EH (cell line): ENCODE measurements at places on chromosomes 7 and 10.
A peak's percentile ranks its signal among the peaks of the same experiment; 100 is the strongest.

DNA sequence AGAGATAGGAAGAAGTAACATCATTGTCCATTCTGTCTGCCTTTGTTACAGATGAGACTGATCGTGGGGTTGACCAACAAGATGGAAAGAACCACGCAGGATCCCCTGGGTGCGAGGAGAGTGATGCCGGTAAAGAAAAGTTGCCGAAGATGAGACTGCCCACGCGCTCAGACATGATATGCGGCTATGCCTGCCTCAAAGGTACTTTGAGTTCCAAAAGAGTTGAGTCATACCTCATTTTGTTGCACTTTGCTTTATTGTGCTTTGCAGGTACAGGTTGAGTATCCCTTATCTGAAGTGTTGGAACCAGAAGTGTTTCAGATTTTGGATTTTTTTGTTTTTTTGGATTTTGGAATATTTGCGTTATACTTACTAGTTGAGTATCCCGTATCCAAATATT is 12.2 kb upstream of the CLCN1 start:
- no peak for DNase-seq

- DNase-seq, result no peak
These were observed 62.9 kb downstream of the GRM8 start for GRCh38 chr7:127189886-127190285.

DNA sequence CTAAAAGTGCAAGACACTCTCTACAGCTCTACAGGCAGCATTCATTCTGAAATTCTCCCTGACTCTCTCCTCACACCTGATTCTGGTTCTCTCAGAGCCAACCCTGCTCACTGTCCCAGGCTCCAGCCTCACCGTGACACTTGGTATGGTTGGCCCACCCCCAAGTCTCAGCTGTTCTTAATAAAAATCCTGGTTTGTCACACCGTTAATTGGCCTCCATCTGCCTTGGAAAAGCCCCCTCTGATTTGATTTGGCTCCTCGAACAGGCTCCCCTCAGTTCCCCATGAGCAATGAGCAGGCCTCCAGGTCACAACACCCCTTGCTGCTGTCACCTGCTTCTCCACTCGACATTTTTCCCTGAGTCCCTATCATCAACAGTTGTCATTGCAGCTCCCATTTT is 507.3 kb upstream of the AUTS2 start:
- no peak for DNase-seq

DNA sequence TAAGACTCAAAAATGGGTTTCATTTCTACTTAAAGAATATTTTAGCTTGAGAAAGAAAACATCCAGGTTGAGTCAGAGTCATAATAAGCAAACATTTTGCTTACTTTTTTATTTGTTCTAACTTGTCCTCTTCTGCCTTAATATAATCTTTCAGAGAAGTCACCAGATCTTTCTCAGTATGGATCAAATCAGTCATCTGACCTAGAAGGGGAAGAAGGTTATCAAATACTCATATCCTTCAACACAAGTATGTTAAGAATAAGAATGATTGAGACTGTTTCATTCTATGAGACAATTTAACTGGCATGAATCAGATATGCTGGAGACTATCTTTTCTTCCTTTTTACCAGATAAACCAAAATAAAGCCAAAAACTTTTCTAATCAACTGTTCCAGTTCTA is 23.0 kb downstream of the P4HA1 start:
- DNase-seq, result no peak

DNA sequence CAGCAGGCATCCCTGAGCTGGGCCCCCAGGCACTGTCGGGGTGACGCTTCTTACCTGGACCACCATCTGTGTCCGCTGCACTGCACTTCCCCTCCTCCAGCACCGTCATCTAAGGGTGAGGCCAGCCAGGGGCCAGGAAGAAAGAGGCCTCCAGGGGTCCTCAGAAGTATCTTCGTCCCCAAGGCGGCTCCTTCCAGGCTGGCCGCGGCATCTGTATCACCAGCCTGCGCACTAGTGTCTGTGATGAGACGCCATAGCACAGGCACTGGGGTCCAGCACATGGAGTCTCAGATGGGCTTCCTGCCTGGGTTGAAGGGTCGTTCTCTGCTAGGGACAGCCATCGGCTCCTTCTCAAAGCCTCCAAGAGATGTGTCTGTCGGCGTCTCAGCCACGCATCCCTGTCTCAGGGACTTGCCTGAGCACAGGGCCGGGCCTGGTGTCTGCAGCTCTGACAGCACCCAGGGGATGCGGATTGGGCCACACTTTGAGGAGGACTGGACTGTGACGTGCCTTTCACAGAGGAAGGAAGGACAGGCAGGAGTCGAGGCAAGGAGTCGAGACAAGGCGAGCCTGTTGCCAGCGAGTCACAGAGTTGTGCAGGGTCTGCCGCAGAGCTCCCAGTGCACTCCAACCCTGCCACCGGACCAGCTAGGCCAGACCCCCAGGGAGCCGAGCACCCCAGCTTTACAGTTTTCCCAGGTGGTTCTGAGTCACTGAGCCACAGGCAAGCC is 101.5 kb upstream of the DIP2C start:
- DNase-seq, result no peak

GRCh38 chr10:106179430-106179829 is 985.1 kb downstream of the SORCS1 start:
- no peak for DNase-seq

DNA sequence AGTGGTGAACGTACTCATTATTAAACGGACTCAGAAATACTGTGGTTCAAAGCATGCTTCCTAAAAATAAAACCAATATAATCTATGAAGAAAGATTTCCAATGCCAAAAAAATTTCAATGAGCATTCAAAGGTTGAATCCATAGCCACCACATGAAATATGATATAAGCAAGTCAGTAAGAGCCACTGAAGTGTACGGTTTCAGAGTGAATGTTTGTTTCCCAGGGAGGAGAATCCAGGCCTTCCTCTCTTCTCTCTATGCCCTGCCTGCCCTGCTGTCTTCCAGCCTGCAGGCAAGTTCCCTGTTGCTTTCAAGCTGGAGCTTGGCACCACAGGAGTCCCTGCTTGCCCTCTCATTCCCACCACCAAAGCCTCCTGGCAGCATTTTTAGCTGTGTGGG is 1171.6 kb upstream of the C7orf33 start:
- no peak for DNase-seq

DNA sequence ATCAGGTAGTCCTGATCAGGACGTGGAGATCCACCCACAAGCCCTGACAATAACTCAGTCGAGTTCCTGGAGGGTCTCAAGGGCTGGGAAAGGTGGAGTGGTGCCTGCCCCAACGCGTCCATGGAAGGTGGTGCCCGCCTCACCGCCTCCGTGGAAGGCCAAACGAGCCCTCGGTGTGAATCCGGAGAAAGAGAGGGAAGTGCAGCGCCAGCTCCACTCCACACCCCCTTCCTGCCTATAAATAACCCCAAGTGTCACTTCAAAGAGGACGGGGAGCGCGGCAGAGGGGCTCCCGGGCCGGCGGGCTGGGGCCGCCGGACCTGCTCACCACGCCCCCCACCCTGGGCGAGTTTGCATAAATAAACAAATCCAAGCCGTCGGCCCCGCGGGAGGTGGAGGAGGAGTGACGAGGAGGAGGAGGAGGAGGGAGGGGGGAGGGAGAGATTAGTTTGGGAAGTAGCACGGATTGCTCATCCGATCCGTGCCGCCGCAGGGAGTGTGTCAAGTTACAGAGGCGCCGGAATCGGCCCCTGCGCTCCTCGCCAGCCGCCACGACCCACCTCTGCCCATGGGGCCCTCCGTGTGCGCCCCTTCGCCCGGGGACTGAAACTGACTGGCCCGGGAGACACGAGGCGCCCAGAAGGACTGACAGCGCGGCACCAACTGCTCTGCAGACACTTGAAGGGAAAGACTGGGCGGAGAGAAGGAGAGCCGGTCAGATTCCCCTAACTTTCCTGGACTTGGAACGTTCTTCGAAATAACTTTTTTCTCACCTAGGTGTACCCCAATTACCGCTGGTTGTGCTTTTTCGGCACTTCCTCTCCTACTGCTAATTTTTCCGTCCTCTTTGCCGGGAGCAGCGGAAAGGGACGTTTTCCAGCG is at the start of gene COL13A1:
COL13A1 (plus strand) TSS at position 473 of the 882 bp plus-strand sequence. CDS start 518 bp downstream, outside the sequence.
- DNase-seq, result peak; percentile 85

DNA sequence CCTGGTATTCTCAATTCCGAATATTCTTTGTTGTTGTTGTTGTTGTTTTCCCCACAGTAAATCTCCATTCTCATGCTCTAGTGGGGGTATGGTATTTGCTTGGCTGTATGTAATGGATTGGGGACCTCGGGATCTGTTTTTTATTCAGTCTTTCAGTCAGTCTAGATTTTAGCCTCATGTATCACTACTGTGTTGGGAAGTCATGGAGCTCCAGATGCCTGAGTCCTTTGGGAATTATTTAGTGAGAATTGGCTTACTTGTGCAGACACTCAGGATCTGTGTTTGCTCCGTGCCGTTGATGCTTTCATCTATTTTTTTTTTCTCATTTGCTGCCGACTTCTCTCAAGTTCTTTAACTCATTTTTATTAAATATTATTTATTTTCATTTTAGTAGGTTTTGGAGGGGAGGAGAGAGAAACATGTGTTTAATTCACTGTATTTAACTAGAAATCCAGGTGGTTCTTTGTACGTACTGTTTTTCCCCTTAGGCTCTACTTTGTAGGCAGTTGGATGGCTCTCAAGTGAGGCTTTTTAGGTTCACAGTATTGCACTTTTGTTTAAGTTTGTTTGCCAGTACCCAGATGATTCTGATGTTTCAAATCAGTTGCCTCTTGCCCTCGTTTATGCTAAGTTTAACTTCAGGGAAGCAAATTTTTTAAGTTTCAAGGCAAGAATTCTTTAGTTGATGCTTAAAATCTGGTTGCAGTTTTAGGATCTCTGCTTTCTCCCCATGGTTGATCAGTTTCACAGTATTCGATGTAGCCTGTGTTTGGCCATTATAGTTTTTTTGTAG is 36.9 kb downstream of the ZNRF2 start:
- peak; percentile 35 for DNase-seq

- no peak for DNase-seq
These were observed 16.1 kb downstream of the MYL10 start for GRCh38 chr7:101612885-101613515.

DNA sequence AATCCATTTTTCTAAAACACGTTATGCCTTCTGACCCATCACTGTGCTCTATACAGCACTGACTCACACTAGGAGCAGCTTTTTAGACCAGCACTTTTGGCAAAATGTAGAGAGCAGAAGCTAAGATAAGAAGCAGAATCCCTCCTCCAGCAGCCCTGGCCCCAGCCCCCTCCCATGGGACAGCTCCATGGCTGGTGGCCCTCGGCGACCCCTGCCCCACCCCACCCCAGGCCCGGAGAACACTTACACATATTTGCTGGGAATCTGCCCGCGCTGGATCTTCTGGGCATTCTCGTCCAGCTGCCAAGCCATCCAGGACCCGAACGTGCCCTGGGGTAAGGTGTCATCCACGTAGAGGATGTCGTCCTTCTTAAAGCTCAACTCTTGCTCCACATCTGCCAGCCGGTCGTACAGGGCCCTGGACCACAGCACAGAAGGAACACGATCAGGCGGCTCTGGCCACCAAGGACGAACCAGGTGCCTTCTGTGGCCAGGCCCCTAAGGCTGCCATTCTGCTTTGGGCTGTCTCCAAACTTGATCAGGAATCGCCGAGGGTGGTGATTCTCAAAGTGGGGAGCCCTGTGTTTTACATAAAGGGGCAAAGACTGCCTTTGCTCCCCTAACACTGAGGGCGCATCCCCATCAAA is 119.9 kb downstream of the DLG5 start:
- DNase-seq, result no peak

DNA sequence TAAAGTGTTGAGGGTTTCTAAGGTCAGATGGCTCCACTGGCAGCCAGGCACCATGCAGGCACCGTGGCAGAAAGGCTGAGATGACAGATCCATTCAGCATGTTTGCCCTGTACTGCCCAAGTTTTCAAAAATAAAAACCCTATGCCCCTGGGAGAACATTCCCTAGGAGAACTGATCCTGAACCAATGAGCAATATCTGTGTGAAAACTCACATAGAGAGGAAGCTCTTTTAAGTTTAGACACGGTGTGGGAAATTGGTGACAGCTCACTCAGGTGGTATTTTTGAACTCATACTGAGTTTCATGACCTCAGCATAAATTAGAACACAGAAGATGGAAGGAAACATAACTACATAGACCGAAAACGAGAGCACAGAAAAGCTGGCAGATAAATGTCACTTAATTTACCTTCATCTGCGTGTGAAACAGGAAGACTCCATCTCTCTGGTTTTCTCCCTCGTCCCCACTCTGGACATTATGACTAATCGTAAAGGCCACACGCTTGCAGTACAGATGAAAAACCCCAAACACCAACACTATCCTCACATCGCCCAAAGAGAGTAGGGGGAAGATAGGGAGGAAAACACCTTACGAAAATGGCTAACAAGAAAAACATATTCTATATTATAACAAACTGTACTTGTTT is 127.8 kb downstream of the ICA1 start:
- no peak for DNase-seq

GRCh38 chr7:6226194-6226799 is 46.1 kb downstream of the CYTH3 start:
- peak; percentile 82 for DNase-seq

DNA sequence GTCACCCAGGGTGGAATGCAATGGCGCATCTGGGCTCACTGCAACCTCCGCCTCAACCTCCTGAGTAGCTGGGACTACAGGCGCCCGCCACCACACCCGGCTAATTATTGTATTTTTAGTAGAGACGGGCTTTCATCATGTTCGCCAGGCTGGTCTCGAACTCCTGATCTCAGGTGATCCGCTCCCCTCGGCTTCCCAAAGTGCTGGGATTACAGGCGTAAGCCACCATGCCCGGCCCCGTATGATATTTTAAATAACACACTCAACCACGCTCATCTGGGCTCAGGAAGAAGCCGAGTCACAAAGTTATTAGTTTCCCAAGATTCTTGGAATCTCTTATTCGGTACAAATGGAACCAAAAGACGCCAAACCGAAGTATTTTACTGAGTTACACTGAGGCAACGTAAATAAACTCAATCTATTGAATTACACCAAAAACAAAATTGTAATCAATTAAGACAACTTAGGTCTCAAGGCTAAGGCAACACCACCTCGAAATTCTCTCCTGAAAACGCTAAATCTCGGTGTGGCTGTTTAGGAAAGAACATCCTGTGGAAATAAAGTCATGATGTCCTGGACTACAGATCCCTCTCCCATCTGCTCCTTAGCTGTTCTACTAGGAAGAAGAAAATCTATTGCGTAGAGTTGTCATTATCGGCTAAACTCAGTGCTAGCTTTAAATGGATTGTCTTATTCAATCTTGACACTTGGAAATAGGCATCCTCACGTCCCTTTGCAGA is 910 bp downstream of the ARHGAP19 start:
- DNase-seq, result no peak

GRCh38 chr7:81560708-81561107 is 209.1 kb downstream of the HGF start:
- DNase-seq, result no peak

DNA sequence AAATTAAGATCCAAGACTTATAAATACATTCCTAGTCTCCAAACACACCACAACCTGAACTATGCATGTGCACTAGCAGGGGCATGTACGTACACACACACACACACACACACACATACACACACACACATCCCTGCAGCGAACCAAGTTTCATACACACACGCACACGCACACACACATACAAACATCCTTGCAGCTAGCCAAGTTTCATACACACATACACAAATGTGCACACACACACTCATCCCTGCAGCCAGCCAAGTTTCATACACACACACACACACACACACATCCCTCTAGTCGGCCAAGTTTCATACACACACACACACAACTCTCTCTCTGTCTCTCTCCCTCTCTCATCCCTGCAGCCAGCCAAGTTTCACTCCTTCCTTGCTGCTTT is 82.7 kb upstream of the WIPF3 start:
- DNase-seq, result no peak
